ENCODE measurements at places on chromosomes 2 and 18.

- DNase-seq: no peak
Measured at GRCh38 chr18:8188184-8188583, 421.1 kb upstream of the RAB12 start.

DNA sequence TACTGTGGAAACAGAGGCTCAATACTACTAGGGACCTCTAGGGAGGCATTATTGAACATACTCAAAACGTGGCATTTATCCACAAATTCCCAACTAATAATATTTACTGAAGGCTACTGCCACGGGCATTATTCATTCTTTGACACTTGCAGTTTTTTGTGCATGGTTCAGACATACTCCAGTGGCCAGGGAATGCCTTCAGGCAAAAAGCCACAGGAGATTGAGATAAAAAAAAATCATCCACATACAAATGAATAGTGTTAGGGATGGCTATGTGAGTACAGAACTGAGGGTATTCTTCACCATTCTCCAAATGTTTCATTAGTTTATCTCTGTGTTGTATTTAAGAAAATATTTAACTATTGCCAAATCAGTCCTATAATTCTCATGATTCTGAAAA, 974.9 kb upstream of the PIK3C3 start:
- DNase-seq: no peak

- DNase-seq: no peak
Measured at GRCh38 chr2:165791421-165792103, 2.5 kb downstream of the GALNT3 start.

DNA sequence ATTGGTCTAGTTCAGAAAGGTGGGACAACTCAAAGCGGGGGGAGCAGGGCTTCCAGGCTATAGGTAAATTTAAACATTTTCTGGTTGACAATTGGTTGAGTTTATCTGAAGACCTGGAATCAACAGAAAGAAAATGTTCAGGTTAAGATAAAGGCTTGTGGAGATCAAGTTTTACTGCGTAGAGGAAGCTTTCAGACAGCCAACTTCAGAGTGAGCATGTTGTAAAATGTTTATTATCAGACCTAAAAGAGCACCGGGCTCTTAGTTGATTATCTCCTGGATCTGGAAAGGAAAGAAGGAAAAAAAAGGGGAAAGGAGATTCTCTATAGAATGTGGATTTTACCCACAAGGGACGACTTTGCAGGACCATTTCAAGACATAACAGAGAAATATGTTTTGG, 227.0 kb upstream of the SH3BP4 start:
- DNase-seq: no peak

GRCh38 chr2:47497843-47498460, 95.0 kb downstream of the MSH2 start:
- no peak for DNase-seq

GRCh38 chr2:88452980-88453582, 588 bp upstream of the FOXI3 start:
- no peak for DNase-seq

DNA sequence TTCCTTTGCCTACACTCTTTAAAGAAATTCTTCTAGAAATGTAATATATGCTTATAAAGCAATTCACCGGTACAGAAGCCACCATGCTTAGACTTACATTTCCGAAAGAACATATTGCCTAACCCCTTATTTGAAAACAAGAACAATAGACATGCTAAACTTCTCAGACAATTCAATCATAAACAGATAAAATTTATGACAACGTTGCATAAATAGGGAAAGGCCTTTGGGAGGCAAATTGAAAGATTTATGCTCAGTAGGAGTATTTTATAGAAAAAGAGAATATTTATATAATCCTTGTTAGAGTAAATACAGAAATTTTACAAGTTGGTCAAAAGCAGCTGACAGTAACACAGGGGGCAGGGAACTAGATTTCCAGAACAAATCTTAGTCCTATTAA, 16.2 kb upstream of the MEP1B start:
- DNase-seq: no peak

DNA sequence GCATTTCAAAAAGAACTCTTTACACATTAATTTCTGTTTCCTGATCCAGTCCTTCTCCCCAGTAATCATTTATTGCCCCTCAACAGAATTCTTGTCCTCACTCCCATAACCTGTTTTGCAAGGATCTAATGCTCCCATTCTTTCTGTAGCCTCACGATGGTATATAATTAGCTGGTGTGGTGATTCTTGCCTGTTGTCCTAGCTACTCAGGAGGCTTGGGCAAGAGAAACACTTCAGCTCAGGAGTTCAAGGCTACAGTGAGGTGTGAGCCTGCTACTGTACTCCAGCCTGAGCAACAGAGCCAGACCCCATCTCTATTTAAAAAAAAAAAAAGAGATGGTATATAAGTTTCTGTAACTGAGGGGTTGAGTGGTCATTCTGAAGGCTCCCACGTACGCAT, 7.7 kb upstream of the TRAPPC8 start:
- DNase-seq: no peak

- DNase-seq: no peak
Measured at GRCh38 chr2:10196110-10196892, 73.8 kb downstream of the RRM2 start.

GRCh38 chr2:189444322-189444721, 3.0 kb downstream of the WDR75 start:
- DNase-seq: no peak

DNA sequence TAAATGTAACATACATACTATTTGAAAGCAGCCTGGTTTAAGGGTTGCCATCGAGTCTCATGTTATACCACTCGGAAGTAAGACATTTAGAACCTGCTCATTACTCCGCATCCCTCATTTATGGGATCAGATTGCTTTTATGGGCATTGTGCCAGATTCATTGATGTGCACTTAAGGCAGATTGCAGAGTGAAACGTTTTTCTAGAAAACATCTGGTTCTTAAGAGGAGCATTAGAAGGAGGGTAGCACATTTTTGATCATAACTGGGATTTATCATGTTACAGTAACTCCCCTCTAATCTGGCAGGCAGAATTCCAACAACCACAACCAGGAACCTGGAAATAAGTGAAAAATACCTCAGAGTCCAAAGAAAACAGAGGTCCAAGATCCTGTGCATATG, 74.2 kb upstream of the GALNT3 start:
- no peak for DNase-seq

DNA sequence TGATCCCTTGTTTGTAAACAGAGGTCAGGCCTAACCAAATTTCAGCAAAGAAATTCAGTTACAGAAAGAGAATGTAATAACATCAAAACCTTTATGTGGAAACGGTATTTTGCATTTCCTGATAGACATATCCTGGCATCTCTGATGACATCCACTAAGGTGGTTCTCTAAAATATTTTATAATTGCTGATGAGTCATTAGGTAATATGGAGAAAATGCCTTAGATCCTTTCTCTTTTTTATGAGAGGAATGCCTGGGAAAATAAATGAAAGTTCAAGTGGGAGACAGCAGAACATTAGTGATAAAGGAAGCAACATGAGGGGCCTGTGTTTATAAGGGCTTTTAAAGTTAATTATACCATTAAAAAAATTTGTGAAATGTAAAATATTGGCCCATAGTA, 72.6 kb downstream of the PLCL1 start:
- no peak for DNase-seq

DNA sequence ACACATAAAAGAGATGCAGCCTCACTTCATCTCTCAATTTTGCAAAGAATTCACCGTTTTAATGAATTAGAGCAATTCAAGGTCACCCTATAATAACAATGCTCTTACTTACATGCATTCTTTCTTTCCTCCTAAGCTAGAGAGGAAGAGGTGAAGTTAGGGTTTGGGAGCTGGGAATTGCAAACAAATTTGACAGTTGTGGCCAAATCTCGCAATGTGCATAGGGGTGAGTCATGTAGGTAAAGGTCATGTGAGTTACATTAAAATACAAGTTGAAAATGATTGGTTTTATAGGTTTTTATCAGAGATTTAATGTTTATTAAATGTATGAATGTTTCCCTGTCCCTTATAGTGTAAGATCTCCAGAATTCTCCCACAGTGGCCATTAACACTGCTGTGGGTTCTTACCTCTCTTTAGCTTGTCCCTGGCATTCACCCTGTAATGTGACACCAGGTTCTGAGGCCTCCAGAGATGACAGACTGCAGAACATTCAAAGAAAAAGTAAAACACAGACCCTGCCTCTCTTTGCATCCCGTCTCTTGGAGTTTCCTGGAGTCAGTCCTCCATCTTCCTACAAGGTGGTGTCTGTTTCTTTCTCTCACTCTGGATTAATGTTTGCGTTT, 53.7 kb upstream of the LGALSL start:
- DNase-seq: no peak

GRCh38 chr2:71570511-71570910, 117.2 kb downstream of the DYSF start:
- DNase-seq: no peak

DNA sequence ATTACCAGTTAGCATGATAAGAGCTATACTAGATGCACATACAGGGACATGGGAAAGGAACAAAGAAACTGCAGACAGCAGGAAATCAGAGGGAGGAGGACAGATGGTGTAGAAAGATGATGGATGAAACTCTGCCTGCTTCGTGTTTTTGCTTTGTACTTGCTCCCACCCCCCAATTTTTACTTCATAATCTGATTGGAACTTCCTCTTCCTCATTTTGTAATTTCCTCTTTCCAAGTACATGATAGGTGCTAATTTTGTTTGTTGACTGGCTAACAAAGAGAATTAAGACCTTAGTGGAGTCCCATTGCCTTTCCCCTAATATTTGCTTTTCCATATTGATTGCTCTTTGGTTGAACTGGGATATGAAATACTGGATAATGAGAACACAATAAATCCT, 76.0 kb upstream of the PELI1 start:
- no peak for DNase-seq

- no peak for DNase-seq
Measured at GRCh38 chr2:8457092-8457481, 224.8 kb upstream of the ID2 start.

DNA sequence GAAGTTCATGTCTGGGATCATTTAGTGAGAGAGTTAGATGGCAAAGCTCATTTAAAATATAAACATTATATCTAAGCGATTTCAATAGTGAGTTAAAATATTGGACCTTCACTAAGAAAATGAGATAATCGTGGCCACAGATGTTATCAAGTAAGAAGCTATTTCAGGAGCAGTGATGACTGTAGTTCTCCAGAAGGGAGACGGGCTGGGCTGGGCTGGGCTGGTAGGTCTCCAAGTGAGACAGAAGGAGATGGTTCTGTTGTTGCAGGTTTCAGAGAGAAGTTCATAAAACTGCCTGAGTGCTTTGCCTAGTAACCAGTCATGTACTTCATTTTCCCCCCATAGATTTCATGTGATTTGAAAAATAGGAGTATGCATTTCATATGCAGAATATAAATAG, 130.1 kb upstream of the DAPL1 start:
- no peak for DNase-seq

- no peak for DNase-seq
Measured at GRCh38 chr2:21818212-21818795, 694.5 kb downstream of the TDRD15 start.

DNA sequence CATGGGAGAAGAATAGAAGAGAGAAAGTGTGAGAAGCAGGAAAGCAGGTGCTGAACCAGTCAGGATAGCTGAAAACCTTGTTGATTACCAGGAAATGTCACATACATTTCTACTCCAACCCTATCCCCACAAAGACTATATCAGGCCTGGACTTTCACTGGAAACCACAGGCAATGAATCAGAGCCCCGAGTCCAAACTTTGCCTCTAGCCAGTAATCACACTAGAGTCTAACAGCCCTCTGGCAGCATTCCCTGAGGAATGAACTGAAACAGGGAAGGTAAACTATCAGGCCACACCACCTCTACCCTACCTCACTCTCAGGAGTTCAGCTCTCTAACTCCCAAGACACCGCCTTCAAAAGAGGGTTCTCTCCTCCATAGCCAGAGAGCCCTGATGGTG, 18.7 kb upstream of the IHH start:
- no peak for DNase-seq

DNA sequence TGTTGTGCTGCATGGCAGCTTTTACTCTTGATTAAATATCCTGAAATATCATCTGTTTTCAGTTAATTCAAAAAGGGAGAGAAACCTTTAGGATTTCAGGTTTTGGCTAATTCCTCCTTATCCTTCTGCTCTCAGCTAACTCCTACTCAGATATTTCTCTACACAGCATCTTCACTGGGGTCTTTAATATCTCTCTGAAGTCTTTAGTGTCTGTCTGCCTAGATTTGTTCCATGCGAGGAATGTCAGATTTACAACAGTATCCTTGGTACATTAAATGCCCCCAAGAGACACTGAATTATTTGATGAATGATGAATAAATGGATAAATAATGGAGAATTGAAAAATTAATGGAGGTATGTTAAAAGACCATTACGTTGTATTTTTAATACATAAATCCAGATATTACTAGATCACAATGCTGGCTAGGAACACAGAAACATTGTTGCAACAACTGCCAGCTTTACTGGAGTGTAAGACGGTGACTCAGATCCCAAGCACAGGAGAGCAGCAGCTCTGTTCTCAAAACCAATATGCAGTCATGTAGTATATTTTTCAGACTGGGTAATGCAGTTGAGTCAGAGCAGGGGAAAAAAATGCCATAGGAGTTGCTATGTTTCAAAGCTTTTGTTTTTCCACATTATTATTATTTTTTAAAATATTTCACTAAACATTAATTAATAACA, 388.0 kb upstream of the SYT4 start:
- DNase-seq: no peak

DNA sequence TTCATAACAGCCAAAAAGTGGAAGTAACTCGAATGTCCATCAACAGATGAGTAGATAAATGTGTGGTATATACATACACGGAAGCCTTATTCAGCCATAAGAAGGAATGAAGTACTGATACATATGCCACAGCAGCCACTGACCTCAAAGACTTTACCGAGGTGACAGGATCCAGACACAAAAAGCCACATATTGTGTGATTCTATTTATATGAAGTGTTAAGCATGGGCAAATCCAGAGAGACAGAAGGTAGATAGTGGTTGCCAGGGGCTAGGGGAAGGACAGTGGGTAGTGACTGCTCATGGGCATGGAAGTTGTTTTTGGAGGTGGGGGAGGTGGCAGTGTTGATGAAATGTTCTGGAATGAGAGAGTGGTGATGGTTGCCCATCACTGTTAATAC, 33.9 kb downstream of the ZAP70 start:
- no peak for DNase-seq

- no peak for DNase-seq
Measured at GRCh38 chr2:117057016-117057415, 757.5 kb upstream of the DDX18 start.

All from WTC11 (cell line).